ENCODE measurements at places on chromosomes 6 and 20. TPM values are rescaled to one million over a fixed set of nuclear protein-coding genes. Genes with fewer than 3 reads are reported as not detected.

Gene ZFP64
- 3.7 TPM for polyA plus RNA-seq

Gene SPATS1
- polyA plus RNA-seq: not detected

Gene SIRPD
- not detected for polyA plus RNA-seq

Gene ZSCAN16
- polyA plus RNA-seq: 2.9 TPM

Gene BNIP5
- 0.02 TPM for polyA plus RNA-seq

Gene MTFR2
- polyA plus RNA-seq: 0.07 TPM

Gene PRDM13
- not detected for polyA plus RNA-seq

Gene ZBTB12
- polyA plus RNA-seq: 2.4 TPM

Gene SYNDIG1
- polyA plus RNA-seq: 34.8 TPM

Gene MLIP
- polyA plus RNA-seq: 154 TPM

Gene EDN3
- polyA plus RNA-seq: not detected

Gene ACTL10
- polyA plus RNA-seq: 0.27 TPM

Gene COMMD7
- 53.6 TPM for polyA plus RNA-seq

Gene ARMC2
- 3.7 TPM for polyA plus RNA-seq

Gene GABBR1
- polyA plus RNA-seq: 37.5 TPM

Gene GMPR
- polyA plus RNA-seq: 123 TPM

Gene UBE2C
- 0.25 TPM for polyA plus RNA-seq

Gene FAM83C
- polyA plus RNA-seq: not detected

Gene COX4I2
- 29.5 TPM for polyA plus RNA-seq

Gene MAPK14
- 12.4 TPM for polyA plus RNA-seq

Gene IMPG1
- polyA plus RNA-seq: not detected

Gene RIMS4
- polyA plus RNA-seq: 0.38 TPM

Gene CDH26
- 0.88 TPM for polyA plus RNA-seq

Gene NT5E
- 3.6 TPM for polyA plus RNA-seq

Gene NRSN1
- polyA plus RNA-seq: 0.11 TPM

Gene NHLRC1
- polyA plus RNA-seq: 2.1 TPM

Gene GPX5
- polyA plus RNA-seq: not detected

Gene B3GAT2
- polyA plus RNA-seq: 0.07 TPM

Gene GJA10
- polyA plus RNA-seq: not detected

Gene BPI
- 0.07 TPM for polyA plus RNA-seq
